ENCODE measurements at places on chromosomes 2 and 18.

- no peak for DNase-seq
Measured at GRCh38 chr2:98769784-98770183, 38.9 kb upstream of the MGAT4A start.

DNA sequence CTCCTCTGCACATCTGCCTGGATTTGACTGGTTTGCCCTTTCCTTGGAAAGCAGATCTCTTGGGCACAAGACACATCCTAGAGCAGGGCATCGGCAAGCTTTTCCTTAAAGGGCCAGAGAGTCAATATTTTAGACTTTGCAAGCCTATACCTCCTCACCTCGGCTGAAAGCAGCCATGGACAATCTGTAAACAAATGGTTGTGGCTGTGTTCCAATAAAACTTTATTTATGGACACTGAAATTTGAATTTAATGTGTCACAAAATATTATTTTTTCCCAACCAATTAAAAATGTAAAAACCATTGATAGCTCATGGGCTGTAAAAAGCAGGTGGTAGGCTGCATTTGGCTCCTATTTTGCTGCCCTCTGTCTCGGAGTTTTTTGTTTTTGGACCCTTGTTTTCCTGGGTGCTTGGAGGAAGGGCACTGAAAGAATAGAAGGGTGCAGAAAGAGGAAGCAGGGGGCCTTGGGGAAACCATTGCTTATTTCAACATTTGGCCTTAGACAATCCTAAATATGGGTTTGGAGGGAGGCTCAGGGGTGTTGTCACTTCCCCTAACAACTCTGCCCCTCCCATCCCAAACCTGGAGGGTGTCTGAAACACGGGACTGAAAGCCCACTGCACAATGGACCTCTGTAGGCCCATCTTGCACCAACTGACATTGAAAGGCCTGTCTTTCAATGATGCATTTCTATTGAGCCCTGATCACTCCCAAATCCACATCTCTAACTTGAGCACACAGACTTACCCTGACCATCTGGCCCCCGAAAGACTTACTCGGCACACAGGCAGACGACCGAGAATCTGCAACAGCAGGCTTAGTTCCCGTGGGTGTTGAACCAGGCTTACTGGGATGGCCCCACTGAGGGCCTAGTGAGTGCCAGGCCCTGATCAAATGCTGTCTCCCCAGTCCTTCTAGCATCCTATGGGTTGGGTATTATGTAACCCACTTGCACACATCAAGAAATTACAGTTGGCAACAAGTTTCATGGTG, 7.1 kb upstream of the ZFP36L2 start:
- no peak for DNase-seq

- no peak for DNase-seq
Measured at GRCh38 chr18:36360256-36360909, 62.9 kb downstream of the FHOD3 start.

- DNase-seq: no peak
Measured at GRCh38 chr2:200618590-200619021, 32.8 kb downstream of the AOX1 start.
